ENCODE measurements at places on chromosomes 7 and 10.

DNA sequence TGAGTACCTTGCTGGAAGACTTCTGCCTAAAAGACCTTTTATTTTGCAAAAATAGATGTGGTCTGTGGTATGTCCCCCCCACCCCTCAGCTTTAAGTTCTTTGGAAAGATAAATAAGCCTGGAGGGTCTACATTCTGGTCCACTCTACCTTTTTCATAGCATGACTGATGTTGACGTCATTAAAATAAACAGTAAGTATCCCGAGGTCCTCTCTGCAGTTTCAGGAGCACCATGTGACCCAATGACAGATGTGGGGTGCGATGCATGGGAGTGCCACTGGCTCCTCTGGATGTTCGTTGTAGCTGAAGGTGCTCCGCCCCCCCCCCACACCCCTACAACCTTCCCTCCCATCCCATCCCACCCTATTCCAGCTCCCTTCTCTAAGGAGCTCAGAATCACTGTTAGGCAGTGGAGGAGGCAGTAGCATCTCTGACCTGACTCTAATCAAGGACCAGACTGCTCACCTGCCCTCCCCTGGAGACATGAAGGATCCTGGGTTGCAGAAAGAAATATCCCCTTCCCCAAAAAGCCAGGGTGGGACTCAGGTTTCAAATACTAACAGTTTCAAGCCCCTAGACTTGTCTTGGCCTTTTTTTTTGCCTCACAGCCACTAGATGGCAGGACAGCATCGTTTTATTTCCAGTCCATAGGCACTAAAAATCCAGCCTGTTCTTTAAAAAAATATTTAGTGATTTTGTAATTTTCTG lies 25.1 kb downstream of the CASP7 start:
- no peak overlapping the region for H3K27ac ChIP-seq
- DNase-seq, result no peak
- peaks cover 10% of the 10 kb centered on the region for H3K4me1 ChIP-seq
- H3K27me3 ChIP-seq, result no peaks in the 10 kb centered on the region

DNA sequence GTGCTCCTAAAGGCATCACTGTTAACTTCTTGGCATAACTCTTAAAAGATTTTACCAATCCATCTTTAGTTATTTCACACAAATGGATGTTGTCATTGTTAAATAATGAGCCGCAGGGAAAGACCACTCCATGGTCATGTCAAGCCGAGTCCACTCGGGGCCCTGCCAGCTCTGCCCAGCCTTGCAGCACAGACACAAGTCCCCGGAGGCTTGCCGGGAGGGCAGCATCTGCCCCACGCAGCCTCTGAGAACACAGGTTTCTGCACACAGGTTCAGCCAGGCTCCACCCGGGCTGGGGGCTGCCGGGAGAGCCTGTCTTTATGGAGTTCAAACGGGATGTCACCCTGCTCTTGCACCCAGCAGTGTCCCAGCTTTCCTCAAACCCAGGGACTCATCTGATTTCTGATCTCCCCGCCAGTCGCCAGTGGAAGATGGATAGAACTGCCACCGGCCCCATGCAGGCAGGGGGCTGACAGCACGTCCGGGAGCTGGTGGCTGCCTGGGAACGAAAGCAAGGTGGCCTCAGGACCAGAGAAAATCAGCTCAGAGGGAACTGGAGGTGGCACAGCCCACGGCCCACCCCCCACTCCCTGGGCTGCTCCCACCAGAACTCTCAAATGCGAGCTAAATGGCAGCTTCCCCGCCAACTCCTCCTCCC lies 156.2 kb downstream of the TCERG1L start:
- H3K36me3 ChIP-seq, result no peaks in the 10 kb centered on the region
- no peaks in the 10 kb centered on the region for H3K27me3 ChIP-seq
- no peak overlapping the region for H3K27ac ChIP-seq
- H3K4me1 ChIP-seq, result no peaks in the 10 kb centered on the region
- H3K4me3 ChIP-seq, result no peak overlapping the region

GRCh38 chr7:18425227-18425626 lies 70.3 kb upstream of the HDAC9 start:
- no peak overlapping the region for H3K27ac ChIP-seq
- no peaks in the 10 kb centered on the region for H3K36me3 ChIP-seq
- no peak for DNase-seq

DNA sequence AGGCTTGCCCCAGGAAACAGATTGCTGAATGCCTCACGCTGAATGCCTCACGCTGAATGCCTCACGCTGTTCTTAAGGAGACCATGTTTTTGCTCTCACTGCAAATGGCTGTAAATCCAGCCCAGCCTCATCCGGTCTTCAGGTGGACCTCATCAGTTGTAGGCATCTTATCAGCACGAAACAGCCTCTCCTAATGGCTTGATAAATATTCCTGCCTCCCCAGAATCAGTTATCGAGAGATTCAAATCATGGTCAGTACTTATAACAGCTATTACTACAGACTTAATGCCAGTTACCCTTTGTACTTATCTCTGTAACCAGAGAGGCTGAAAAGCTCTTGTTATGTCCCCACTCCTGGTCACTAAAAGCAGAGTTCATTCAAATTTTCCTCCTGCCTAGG lies 290.6 kb downstream of the FZD1 start:
- no peak for DNase-seq
- H3K27ac ChIP-seq, result no peak overlapping the region
- H3K36me3 ChIP-seq, result no peaks in the 10 kb centered on the region
- H3K27me3 ChIP-seq, result no peaks in the 10 kb centered on the region
- no peaks in the 10 kb centered on the region for H3K4me1 ChIP-seq
- no peak overlapping the region for H3K4me3 ChIP-seq

GRCh38 chr7:8146788-8147413 lies 115.1 kb downstream of the ICA1 start:
- H3K4me3 ChIP-seq, result no peak overlapping the region
- no peak for DNase-seq
- peaks cover 20% of the 10 kb centered on the region for H3K4me1 ChIP-seq

All from effector memory CD4-positive, alpha-beta T cell (primary cell).